ENCODE measurements at places on chromosomes 1 and 21.

DNA sequence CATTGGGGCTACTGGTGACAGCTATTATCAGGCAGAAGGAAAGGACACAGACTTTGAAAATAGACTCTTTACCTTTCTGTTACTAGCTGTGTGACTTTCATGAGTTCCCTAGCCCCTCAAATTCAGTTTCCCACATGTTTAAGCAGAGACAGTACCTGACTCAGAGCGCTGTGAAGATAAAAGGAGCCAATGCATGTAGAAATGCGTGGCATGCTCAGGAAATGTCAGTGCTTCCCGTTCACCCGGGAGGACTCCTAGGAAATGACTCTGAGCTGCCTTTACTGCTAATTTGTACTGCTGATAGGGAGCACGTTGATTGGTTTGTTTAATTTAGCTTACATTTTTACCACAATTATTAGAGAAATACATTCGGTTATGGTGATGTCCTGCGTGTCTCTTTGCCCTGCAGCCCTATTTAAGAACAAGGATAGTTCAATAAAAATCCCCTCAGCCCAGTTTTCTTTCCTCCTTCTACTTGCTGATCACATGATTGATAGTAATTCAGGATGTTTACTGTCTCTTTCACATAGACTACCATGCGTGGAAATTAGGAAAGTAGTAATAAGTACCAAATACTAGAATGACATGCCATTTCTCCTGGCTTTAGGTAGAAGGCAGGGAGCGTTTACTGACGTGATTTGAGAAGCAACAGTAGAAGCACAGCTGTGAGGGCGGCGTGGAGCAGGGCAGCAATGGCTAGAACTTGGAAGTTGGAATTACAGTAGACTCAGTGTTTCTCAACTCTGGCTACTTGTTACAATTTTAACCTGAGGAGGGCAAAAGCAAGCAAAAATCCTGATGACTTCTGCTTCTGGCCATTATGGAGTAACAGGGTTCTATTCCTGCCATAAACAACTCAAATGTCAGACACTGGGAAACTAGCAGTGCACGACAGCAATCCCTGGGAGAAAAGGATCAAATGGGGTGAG lies 15.9 kb downstream of the PDIK1L start:
- no peak for DNase-seq

DNA sequence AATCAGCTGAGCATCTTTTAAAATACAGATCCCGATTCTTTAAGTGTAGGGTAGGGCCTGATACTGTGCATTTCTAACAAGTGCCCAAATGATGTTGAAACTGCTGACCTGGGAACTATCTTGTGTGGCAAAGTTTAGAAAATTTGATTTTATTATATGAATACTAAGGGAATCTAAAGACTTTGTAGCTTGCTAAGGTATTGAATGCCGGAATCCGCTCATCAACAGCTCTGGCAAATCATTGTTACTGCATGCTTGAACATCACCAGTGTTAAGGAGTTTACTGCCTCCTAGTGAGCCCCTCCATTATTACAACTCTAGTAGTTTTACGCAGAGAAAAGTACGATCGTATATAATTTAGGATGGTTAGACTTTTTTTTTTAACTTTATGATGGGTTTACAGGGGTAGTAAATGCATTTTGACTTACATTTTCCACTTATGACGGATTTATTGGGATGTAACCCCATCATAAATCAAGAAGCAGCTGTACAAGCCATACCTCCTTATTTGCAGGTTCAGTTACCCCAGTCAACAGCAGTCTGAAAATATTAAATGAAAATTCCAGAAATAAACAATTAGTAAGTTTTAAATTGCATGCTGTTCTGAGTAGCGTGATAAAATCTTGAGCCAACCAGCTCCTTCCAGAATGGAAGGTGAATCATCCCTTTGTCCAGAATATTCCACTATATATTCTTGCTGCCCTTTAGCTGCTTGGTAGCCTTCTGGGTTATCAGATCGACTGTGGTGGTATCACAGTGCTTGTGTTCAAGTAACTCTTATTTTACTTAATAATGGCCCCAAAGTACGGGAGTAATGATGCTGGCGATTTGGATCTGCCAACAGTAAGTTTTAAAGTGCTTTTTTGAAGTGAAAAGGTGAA lies 892 bp downstream of the TYW3 start:
- peak; percentile 78 for DNase-seq

DNA sequence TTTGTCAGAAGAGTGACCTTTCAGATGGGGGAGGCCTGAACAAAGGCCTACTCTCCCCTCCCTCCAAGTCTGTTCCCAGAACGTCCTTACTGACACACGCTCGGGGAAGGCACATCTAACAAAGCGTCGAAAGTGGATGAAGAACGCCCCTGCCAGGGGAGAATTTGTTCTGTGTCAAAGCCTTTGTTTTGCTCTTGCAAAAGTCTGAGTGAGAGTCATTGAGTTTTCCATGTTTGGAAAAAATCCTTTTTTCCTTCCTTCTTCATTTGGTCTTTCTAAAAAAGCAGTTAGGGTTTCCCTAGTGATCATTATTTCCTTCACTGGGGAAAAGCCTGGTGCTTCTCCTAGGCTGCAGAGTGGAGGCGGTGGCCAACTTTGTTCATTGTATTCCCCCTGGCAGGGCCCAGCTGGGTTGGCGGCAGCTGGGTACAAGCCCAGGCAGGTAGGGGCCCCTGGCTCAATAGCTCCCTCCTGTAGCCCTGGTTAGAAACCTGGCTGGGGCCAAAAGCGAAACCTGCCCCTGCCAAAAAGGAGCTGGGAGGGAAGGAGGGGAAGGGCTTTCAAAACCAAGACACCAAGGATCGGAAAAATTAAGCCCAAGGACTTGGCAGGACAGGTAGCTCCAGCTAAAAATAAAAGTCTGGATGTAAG lies 81.1 kb downstream of the ITPKB start:
- no peak for DNase-seq

DNA sequence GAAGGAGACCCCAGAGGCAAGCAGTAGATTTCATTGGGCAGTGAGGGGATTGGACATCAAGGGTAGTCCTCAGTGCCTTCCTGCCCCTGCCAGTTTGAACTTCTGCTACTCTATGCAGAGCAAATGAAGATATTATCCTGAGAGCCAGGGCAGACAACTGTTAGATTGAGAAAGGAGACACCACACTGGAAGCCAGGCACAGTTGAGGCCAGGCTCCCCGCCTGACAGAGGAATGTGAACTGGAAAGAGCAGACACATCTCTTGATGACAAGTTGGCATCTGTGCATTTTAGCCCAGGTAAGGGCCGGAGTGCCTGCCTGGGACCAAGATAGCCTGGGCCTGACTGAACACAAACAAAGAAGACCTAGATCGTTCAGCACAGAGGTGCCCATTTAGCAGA lies 16.0 kb downstream of the SH3BGR start:
- no peak for DNase-seq

- no peak for DNase-seq
Observed at GRCh38 chr1:100400404-100400803, 48.1 kb downstream of the CDC14A start.

DNA sequence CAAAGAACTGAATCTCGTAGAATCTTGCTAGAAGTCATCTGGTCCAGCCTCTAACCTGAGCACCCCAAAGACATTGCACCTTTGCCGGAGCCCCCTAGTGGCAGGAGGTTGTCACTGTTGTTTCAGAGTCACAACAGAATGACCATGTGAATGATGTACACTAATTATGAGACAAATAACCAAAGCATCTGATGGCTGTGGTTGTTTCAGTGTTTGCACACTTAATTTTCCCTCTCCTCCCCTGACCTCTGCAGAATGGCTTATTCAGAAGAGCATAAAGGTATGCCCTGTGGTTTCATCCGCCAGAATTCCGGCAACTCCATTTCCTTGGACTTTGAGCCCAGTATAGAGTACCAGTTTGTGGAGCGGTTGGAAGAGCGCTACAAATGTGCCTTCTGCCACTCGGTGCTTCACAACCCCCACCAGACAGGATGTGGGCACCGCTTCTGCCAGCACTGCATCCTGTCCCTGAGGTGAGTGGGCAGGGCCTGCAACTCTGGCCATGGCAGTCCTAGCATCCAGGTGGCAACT lies 26.4 kb downstream of the TRAF5 start:
- DNase-seq = no peak

DNA sequence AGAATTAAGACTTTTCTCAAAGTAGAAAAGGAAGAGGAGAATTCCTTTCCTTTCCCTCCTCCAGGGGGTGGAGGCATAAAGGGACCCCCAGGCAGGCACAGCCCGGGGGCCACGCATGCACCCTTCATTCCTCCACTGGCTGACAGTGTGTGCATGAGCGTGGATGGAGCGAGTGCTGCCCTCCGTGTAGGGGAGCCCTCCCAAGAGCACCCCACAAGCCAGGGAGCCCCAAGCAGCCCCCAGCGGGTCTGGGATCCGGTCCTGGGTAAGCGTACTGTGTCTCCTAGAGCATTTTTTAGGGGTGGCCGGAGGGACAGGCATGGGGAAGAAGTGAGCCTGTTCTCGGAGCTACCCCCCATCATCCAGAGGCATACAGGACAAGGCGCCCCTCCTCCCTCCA lies 120.5 kb downstream of the SIK1 start:
- no peak for DNase-seq

GRCh38 chr21:37294679-37295078 lies 27.5 kb upstream of the VPS26C start:
- DNase-seq = no peak

GRCh38 chr1:29625084-29625420 lies 388.7 kb downstream of the PTPRU start:
- DNase-seq = no peak

DNA sequence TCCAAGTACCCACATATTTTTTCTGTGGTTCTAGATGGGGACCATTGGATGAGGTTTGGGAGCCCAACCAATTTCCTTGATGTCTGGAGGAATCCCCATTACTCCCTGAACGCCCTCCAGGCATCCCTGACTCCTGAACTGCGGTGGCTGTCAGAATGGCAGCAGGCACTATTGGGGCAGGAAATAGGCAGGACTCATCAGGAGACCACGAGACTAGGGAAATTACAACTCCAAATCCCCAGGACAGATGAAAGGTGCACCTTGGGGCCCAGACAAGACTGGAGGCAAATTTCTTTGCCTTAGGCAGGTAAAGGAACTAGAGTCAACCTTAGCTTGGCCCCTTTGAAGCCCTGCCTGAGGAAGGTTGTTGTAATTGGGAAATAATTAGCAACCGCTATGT lies 1.1 kb downstream of the CGN start:
- DNase-seq = no peak

DNA sequence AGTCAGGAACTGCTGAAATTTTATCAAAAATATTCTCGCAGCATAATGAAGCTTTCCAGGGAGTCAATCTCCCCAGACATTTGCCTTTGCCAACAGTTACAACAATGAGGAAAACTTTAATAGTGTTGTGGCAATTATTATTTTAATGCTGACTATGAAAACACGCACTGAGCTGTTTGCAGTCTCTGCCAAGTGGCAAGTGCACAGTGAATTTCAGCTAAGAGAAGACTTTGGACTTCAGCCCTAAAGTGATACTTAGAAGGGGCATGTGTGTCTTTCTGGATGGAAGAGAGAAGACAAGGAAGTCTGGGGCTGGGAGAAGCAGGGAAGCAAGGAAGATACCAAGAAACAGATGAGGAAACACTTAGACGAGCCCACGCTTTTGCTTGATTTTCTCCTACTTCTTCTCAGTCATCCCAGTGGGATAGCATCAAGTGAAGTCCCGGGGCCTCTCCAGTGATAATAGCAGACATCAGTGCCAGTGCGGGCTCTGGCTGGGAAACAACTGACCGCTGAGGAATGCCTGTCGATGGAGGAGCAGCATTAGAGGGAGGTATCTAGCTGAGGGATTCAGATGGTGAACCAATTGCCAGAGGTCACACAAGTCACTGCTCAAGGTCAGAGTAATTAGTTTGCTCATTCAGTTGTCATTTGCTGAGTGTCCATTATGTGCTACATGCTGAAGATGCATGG lies 196.3 kb downstream of the TTLL7 start:
- no peak for DNase-seq

DNA sequence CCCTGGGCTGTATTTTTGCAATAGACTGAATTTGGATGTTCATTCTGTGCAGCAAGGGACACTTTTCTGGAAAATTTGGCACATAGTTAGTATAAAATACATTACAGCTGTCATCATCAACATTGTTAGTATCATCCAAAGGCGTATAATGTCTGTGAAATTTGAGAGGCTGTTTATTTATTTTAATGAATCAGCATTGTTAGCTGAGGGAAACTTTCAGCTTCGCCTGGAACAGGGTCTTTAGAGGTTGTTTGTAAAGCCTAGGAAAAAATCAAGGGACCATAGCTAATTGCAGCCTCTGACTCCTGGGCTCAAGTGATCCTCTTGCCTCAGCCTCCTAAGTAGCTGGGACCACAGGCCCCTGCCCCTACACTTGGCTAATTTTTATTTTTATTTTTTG lies 106.8 kb upstream of the USP24 start:
- no peak for DNase-seq

Data from NCI-H524 (cell line).